ENCODE measurements at places on chromosomes 16 and 17.

DNA sequence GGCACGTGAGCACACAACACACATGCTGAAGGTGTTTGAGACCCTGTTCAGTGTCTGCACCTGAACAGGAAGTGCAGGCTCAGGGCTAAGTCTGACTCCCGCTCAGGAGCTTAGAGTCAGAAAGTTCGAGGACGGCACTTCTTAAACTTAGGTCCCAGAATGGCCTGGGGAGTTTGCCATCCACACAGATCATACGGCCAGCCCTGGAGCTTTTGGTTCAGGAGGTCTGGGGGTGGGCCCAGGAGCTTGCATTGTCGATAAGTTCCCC is 4.0 kb upstream of the CAMKK1 start:
- no peak for DNase-seq

GRCh38 chr17:72307836-72308235 is 187.0 kb downstream of the SOX9 start:
- no peak for DNase-seq

GRCh38 chr17:62307196-62307595 is 73.2 kb upstream of the EFCAB3 start:
- DNase-seq, result no peak

GRCh38 chr17:81537856-81538555 is 9.8 kb downstream of the FSCN2 start:
- no peak for DNase-seq

GRCh38 chr17:31523862-31524730 is 132.6 kb downstream of the RAB11FIP4 start:
- DNase-seq, result no peak

GRCh38 chr17:60579090-60579489 is 20.9 kb upstream of the PPM1D start:
- DNase-seq, result no peak

GRCh38 chr17:39658346-39658745 is 6.8 kb upstream of the TCAP start:
- DNase-seq, result no peak

- no peak for DNase-seq
Measured at GRCh38 chr17:81869221-81870130, 1.7 kb downstream of the ARHGDIA start.

DNA sequence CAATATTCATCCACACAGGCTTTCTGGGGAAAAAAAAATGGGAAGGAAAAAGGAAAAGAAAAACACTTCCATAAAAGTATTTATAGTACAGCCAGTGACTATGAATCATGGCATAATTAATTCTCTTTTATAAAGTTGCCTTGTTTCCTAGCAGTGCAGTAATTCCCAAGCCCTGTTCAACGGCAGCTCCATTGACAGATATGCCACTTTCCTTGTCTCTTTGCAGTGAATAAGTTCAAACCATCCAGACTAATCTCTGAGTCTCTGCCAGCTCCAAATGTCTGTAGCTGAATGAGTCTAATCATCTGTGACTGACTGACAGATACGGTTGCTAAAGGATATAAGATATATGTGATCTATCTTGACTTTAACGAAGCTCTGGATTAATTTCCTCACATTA is 52.9 kb upstream of the KCNJ16 start:
- no peak for DNase-seq

DNA sequence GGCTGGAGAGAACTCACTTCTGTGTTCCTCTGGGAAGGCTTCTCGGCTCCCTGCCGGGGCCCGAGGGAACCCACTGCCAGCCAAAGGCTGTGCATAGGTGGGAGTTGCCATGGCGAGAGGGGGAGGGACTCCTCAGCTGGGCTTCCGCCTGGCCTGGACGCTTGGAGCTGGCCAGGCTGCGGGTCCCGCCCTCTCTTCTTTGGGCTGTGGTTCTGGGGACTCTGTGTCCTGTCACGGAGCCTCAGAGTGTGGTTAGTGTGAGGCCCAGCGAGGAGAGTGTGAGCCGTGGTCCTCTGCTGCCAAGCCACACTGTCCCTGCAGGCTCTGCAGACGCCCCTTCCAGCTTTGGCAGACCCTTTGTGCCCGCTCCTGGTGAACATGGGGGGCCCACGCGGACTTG is 123.1 kb downstream of the OR1D5 start:
- DNase-seq, result no peak

DNA sequence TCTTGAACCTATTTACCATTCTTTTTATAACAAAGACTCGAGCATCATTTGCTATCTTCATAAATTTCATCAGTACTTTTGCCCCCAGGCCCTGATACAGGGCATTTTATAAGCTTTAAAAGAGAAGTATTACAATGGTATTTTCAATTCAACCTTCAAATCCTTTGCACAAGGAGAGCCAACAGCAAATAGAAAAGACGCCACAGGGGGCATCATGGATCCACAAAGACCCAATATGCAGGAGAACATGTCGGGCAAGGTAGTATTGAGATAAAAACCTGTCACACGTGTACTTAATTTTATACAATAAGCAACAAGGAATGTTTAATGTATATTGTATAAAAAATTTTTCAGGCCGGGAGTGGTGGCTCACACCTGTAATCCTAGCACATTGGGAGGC is 10.2 kb downstream of the MAP3K14 start:
- no peak for DNase-seq

- DNase-seq, result no peak
Measured at GRCh38 chr17:67027031-67027628, 17.2 kb upstream of the CACNG1 start.

DNA sequence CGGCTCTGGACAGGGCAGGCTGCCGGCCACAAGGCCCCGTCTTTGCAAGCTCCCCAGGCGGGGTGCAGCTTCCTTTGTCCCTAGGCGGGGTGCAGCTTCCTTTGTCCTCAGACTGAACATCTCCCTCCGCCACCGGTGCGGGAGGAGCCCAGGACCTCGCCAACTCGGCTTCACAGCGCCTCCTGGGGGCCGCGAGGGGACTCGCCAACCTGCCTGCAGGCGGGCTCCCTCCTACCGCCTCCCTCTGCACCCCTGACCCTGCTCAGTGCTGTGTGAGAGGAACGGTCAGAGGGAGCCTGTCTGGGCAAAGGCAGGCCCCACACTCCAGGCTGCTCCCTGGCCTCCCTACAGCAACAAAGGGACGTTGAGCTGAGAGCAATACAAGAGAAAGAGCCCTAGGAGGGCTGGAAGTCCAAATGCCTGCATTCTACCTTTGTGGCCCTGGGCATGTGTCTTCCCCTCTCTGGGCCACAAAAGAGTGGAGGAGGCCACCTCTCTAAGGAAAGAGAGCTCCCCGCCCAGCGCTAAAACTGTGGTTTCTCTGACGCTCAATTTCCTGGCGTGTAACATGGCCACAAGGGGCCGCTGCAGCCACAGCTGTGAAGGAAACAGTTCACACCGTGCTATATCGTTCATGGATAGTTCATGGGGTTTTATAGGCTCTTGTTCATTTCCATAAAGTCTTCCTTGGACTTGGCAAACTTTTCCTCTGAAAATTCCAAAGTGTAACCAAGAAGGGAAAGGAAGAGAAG is 20.9 kb upstream of the KRT19 start:
- DNase-seq, result peak; percentile 93

- no peak for DNase-seq
Measured at GRCh38 chr17:61335105-61335844, 64.4 kb upstream of the TBX2 start.

DNA sequence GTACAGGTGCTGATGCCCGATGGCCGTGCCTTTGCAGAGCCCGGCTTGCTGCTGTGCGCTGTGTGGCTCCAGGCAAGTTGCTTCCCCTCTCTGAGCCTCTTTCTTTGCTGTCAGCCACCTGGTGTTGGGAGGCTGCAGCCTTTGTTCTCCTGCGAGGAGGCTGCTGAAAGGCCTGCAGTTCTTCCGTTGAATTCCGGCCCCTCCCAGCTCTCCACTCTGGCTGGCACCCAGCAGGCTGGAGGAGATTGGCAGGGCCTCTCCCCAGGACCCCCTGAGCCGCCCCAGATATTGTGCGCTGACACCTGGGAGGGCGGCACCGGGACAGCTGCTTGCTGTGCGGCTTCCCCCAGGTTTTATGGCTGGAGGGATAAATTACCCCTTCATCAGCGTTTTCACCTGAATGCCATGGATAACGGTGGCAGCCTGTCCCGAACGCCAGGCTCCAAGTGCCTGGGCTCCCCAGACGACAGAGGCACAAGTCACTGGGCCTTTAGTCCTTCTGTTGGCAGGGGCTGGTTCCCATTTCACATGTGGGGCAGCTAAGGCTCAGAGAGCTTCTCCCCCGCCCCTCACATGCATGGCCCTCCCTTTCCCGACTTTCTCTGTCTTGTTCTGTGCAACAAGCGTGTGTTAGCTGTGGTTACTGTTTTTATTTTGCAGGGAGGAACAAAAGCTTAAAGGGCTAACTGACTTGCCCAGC is 35.1 kb upstream of the GSE1 start:
- no peak for DNase-seq

- DNase-seq, result no peak
Measured at GRCh38 chr17:45296003-45296832, 20.6 kb downstream of the MAP3K14 start.

- no peak for DNase-seq
Measured at GRCh38 chr17:13931800-13932460, 137.4 kb upstream of the COX10 start.

DNA sequence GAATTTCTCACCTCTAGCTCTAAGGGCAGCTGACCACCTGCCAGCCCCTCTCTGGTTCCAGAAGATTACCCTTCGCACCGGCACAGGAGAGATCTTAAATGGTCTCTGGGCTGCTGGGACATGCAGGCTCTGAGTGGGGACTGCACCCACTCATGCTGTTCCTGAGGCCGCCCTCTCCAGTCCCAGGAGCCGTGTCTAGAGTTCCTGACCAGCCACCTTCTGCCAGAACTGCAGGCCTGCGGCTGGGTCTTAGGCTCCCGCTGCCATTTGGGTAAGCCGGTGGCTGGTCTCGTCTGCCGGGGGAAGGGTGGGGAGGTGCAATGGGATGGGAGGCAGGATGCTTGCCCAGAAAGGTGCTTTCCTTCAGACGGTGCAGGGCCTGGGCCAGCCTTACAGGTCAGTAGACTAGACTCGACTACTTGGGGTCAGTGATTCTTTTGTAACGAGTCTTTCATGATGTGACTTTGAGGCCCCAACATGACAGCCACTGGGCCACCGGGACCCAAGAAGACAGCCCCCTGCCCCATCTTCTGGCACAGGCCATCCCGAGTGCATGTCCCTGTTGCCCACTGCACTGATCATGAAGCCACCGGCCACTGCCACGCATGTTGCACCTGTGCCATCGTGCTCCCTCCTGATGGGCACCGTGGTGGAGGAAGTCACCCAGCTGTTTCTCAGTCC is 26.4 kb downstream of the B9D1 start:
- no peak for DNase-seq

DNA sequence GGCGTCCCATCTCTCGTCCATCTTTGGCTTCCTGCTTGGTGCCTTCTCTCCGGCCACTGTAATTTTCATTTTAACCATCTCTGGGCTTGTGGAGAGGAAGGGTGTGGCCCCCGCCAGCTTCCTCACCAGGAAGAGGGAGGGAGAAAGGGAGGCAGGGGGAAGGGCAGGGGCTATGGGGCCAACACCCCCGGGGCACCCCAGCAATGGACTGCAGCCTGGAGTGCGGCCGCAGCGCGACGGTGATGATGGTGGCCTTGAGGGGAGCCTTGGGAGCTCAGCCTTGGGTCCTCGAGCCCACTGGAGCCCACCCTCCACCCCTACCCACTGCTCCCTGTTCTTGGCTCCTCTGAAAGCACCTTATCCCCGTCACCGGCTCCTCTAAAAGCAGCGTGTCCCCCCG is 9.5 kb downstream of the METRNL start:
- DNase-seq, result no peak

DNA sequence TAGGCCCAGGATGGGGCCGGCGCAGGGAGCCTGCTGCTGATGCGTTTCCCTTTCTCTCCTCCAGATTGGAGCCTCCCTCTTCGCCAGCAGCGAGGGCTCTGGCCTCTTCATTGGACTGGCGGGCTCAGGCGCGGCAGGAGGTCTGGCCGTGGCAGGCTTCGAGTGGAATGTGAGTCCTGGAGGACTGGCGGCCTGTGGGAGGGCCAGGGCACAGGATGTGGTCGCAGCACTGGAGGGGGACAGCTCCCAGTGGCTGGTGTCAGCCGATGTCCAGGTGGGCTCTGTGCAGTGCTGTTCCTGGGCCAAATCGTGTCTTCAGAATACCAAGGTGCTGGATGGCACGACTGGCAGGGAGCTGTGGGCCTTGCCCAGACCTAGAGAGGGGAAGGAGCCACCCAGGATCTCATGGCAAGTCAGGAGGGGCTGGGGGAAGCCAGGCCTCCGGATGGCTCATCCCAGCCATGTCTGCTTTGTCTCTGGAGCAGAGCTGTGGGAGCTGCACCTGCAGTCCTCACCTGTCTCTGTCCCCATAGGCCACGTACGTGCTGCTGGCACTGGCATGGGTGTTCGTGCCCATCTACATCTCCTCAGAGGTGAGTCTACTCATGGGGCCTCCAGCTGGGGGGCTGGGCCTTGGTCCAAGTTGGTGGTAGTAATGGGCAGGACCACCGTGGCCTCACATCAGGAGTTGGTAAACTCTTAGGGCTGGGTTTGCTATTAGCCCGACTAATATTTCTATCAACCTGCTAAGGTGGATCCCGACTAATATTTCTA is 7.3 kb downstream of the SLC5A10 start:
- DNase-seq, result no peak

GRCh38 chr17:48471817-48472410 is 41.9 kb upstream of the SKAP1 start:
- no peak for DNase-seq

- DNase-seq, result no peak
Measured at GRCh38 chr17:77933777-77934398, 24.6 kb upstream of the TNRC6C start.

DNA sequence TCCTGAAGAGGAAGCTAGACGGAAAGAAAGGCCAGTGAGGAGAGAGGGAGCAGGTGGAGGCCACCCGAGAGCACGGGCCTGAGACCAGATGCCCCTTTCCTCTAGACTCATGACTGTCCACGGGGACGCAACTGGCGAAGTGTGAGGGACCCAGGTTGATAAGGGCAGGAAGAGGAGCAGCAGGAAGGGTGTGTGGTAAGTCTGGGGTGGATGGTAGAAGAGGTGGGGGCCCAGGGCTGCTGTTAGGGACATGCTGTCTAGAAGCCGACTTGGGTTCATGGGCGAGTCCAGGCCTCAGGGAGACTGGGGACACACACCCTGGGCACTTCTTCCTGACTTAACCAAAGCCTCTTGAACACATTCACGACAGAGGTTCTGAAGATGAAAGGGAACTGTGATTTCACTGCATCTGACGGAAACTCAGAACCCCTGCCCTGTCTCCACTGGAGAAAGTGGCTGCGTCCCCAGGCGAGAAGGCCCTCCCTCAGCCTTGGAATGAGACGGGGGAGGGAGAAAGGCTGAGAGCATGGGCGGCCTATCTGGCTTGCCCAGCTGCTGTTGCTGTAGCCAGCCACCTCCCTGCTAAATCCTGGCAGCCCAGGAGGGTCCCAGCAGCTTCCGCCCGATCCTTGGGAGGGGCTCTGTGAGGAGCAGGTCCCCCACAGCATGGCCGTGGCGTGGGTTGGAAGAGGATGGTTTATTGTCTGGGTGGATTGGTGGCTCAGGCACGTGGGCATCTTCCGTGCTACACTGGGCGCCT is 6.0 kb downstream of the HIC1 start:
- DNase-seq, result no peak

Measured in esophagus muscularis mucosa (tissue), 4 donors.